ENCODE measurements at places on chromosomes 3 and 15.

DNA sequence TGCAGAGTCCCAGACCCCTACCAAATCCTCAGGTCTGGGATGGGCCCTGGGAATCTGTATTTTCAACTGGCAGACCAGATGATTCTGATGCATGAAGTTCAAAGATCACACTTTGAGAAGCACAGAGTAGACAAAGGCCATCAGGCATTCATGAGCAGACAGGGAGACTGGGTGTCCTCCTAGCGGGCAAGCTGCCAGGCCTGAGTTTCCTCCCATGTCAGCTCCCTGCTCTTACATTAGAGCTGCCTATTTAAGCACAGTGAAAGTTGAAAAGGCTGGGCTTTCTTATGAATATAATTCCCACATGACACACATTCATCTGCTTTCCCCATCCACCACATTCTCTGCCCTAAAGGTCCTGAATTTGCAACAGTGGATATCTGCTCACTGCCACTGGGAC is 14.0 kb downstream of the CAPN3 start:
- no peaks in the 10 kb centered on the region for H3K36me3 ChIP-seq
- H3K4me3 ChIP-seq: no peak overlapping the region
- H3K4me1 ChIP-seq: no peaks in the 10 kb centered on the region
- no peaks in the 10 kb centered on the region for H3K27me3 ChIP-seq
- no peak overlapping the region for H3K27ac ChIP-seq

DNA sequence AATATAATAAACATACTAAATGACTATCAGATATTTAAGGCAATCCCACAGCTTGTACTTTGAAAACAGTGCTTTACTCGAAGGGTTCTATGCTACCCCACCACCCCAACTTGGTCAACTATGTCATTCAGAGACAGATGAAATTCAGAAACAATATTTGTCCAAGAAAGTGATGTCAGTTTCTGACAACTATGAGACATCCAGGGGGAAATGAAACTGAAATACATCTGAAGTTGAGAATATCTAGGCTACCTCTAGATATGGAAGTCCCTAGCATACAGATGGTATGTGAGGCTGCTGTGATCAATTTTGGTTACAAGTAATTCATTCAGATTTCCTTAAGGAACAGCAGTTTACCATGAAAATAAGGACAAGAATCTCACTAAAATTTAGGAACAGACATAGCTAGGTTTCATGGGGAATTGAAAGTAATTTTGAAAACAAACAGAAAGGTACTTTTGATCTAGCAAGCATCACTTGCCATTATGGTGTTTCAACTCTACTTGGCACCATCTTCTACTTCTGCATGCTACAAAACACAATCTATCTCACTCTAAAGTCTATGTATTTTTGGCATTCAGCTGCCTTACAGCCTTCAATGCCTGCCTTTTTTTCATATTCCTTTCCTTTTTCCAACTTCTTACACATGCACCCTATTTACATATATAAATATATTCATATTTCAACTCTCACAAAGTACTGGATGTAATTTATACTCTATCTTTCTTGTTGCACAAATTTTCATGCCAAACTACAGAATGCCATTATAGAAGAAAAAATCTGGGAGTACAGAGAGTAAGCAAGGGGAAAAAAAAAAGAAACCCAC is 21.7 kb downstream of the ATG3 start:
- H3K4me1 ChIP-seq: no peaks in the 10 kb centered on the region
- H3K27ac ChIP-seq: no peak overlapping the region
- H3K4me3 ChIP-seq: no peak overlapping the region
- DNase-seq: no peak
- no peaks in the 10 kb centered on the region for H3K27me3 ChIP-seq

- peak; percentile 42 for DNase-seq
- peaks cover 50% of the 10 kb centered on the region for H3K4me1 ChIP-seq
- no peaks in the 10 kb centered on the region for H3K27me3 ChIP-seq
- H3K4me3 ChIP-seq: no peak overlapping the region
- H3K27ac ChIP-seq: no peak overlapping the region
These were observed 52.5 kb downstream of the CYP11A1 start for GRCh38 chr15:74314795-74315438.

DNA sequence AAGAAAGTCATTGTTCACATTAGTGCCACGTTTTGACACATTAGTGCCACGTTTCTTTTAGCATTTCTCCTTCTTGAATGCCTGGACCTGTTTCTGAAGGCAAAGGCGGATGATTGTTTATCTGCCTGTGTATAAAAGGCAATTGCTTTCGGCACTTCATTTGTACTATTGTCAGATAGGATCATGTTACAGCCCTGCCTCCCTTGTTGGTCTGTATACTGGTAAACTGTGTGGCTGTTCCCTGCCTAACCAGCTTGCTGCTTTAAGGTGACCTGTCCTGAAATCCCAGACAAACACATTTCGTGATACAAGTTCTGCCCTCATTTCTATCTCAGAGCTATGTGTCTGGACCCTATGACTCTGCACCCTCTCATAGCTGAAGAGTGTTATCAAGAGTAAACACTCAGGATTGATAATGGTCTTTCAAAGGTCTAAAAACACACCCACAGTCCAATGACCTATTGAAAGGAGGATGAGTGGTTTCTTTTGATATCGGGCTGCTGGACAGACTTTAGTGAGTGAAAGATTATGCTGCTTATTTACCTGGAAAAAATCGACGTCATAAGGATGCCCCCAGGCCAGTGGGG is 276.3 kb upstream of the MCTP2 start:
- H3K27me3 ChIP-seq: no peaks in the 10 kb centered on the region
- H3K4me1 ChIP-seq: no peaks in the 10 kb centered on the region
- H3K36me3 ChIP-seq: no peaks in the 10 kb centered on the region
- no peak overlapping the region for H3K27ac ChIP-seq
- H3K4me3 ChIP-seq: no peak overlapping the region
- no peak for DNase-seq

GRCh38 chr3:189340680-189341460 is 169.1 kb downstream of the TPRG1 start:
- H3K4me1 ChIP-seq: no peaks in the 10 kb centered on the region
- H3K4me3 ChIP-seq: no peak overlapping the region
- DNase-seq: no peak

- peaks cover 18% of the 10 kb centered on the region for H3K27me3 ChIP-seq
- no peaks in the 10 kb centered on the region for H3K36me3 ChIP-seq
- no peak overlapping the region for H3K27ac ChIP-seq
- H3K4me3 ChIP-seq: no peak overlapping the region
- no peaks in the 10 kb centered on the region for H3K4me1 ChIP-seq
- no peak for DNase-seq
These were observed 13.4 kb upstream of the NR2F2 start for GRCh38 chr15:96316953-96317629.

DNA sequence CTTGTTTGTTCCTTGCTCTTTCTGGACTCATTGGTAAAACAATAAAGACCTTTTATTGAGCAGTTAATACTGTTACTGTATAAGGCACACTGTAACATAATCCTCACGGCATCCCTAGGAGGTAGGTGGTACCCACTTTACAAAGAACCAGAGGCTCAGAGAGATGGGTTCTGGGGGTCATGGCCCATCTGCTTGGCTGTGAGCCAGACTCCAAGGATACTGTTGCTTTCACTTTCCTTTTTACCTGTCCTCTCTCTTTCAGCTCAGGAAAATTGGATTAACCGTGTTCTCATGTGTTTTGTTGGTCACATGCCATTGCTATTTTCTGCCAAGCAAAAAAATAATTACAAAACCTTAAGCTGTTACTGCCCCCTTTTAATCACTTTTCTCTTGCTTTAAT is 34.8 kb upstream of the FILIP1L start:
- no peak overlapping the region for H3K4me3 ChIP-seq
- no peaks in the 10 kb centered on the region for H3K27me3 ChIP-seq
- no peak for DNase-seq
- H3K36me3 ChIP-seq: peaks cover 8% of the 10 kb centered on the region

DNA sequence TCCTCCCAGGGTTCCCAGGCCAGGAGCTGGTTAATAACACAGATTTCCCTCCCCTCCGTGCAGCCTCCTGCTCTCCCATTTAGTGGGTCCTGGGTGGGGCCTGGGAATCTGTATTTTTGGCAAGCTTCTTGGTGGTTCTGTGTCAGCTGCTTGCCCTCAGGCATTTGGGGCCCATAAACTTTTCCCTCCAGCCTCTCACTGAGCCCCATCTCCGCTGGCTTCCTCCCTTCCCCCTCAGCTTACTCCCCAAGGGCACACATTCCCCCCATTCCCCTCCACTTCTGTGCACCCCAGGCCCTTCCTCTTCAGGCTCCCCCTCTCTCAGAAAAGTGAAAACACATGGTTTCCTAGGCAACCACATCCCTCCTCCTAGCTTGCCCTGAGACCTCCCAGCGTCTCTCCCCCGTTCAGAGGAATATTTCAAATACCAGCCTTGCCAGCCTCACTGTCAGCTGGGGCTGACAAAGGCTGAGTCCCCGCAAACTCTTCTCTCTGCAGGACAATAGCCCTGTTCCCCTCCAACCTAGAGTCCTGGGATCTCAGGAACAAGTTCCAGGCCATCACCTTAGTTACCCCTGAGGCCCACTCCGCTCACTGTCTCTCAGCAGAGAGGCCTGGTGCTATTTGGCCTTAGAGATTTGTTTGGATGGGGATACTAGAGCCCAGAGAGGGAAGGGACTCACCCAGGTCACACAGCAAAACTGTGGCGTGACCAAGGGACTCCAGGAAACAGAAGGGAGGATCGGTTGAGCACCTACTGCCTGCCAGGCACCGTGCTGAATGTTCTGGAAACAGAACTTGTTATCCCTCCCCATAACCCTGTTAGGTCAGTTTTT is 44.6 kb upstream of the SMAD6 start:
- H3K4me3 ChIP-seq: no peak overlapping the region
- H3K27ac ChIP-seq: no peak overlapping the region
- DNase-seq: no peak
- H3K36me3 ChIP-seq: no peaks in the 10 kb centered on the region
- H3K4me1 ChIP-seq: no peaks in the 10 kb centered on the region
- H3K27me3 ChIP-seq: peaks cover 27% of the 10 kb centered on the region

DNA sequence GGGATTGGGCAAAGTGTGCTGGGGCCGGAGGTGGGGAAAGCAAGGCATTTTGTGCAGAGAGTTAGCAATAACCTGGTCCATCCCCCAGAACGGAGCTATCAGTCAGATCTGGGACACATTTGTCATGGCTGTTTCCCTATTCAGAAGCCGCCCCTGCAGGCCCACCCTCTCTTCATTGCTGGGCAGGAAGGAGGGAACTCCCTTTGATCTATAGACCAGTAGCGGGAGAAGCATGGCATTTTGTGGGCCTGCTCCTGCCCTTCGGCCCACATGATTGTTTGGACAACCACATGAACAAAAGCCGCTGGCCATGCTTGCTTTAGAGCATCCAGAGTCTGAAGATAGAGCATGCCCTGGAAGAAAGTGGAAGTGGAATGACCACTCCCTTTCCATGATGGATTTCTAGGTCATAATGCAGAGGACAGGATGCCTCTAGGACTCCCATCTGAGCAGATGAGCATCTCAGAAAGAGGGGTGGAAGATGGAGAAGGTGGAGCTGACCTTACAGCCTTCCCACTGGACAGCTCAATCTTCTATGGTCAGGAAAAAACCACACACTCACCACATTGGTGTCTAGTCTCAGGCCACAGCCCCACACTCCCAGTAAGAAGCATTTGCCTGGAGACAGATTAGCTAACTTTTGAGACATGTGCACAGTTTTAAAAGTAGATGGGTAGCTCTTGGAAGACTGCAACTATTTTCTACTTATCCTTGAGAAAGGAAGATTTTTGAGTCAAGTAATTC is 11.9 kb upstream of the LRTM1 start:
- no peak for DNase-seq
- H3K4me1 ChIP-seq: no peaks in the 10 kb centered on the region
- no peak overlapping the region for H3K27ac ChIP-seq
- no peaks in the 10 kb centered on the region for H3K36me3 ChIP-seq

DNA sequence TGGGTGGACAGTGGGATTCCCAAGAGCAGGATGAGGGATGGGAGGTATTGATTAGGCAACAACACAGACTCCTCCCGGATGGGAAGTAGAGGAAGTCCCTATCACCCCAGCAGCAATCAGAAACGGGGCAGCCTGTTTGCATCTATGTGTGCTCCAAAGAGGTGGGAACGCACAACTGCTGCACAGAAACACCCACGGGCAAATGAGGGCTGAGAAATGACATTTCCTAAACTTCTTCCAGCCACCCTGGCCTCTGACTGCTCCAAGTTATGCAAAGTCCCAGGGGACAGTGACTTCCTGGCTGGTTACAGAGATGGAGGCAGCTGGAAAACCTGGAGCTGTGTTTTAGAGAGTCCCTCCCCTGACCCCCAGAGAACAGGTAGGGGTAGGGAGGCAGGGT is 42.6 kb downstream of the HCN4 start:
- H3K27me3 ChIP-seq: peaks cover 32% of the 10 kb centered on the region
- no peak overlapping the region for H3K4me3 ChIP-seq
- no peak for DNase-seq
- peaks cover 7% of the 10 kb centered on the region for H3K4me1 ChIP-seq

GRCh38 chr3:71512544-71512943 is 71.0 kb downstream of the FOXP1 start:
- H3K27ac ChIP-seq: no peak overlapping the region
- DNase-seq: no peak
- H3K27me3 ChIP-seq: no peaks in the 10 kb centered on the region

- H3K36me3 ChIP-seq: no peaks in the 10 kb centered on the region
- DNase-seq: no peak
- no peaks in the 10 kb centered on the region for H3K27me3 ChIP-seq
- no peak overlapping the region for H3K27ac ChIP-seq
- peaks cover 12% of the 10 kb centered on the region for H3K4me1 ChIP-seq
- no peak overlapping the region for H3K4me3 ChIP-seq
These were observed 61.3 kb downstream of the SMAD3 start for GRCh38 chr15:67126551-67127330.

- no peak overlapping the region for H3K27ac ChIP-seq
- no peaks in the 10 kb centered on the region for H3K4me1 ChIP-seq
- no peak overlapping the region for H3K4me3 ChIP-seq
- DNase-seq: no peak
These were observed 48.6 kb downstream of the SLC12A8 start for GRCh38 chr3:125163739-125164601.

GRCh38 chr15:39942753-39943150 is 8.8 kb downstream of the EIF2AK4 start:
- H3K36me3 ChIP-seq: no peaks in the 10 kb centered on the region
- DNase-seq: no peak
- no peak overlapping the region for H3K27ac ChIP-seq
- H3K4me3 ChIP-seq: no peak overlapping the region
- peaks cover 2% of the 10 kb centered on the region for H3K4me1 ChIP-seq

- H3K27me3 ChIP-seq: no peaks in the 10 kb centered on the region
- no peaks in the 10 kb centered on the region for H3K36me3 ChIP-seq
- H3K4me1 ChIP-seq: no peaks in the 10 kb centered on the region
- no peak for DNase-seq
These were observed 9.7 kb upstream of the RNF7 start for GRCh38 chr3:141728355-141728892.

DNA sequence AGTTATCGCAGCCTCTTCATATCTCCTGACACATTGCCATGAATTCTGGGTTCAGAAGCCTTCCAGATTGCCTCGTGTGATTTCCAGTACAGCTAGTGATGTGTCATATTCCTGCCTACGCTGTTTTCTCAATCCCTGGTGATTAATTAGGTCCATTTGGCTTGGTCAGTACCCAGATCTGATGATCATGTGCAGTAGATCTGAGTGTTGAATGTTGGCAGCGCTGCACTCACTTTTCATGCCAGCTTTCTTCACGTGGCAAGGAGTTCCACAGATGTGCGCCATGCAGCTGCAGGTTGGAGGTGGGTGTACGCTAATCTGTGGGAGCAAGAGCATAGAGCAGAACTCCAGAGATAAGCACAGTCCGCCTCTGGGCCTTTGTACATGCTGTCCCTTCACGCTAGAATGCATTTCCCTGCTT is 86.9 kb upstream of the COL6A5 start:
- no peak for DNase-seq
- no peaks in the 10 kb centered on the region for H3K4me1 ChIP-seq
- no peaks in the 10 kb centered on the region for H3K27me3 ChIP-seq
- no peak overlapping the region for H3K27ac ChIP-seq
- no peak overlapping the region for H3K4me3 ChIP-seq
- H3K36me3 ChIP-seq: no peaks in the 10 kb centered on the region

Measured in T-cell (primary cell).